ENCODE measurements at places on chromosomes 4 and X. TPM values are rescaled to one million over a fixed set of nuclear protein-coding genes. Genes with fewer than 3 reads are reported as not detected.

The SLITRK4 gene
- not detected for total RNA-seq

The SOWAHB gene
- total RNA-seq = 28.0 TPM

The NEIL3 gene
- 1.7 TPM for total RNA-seq

GRCh38 chr4:12958436-12958835 lies 525.7 kb downstream of the RAB28 start:
- DNase-seq = no peak

GRCh38 chr4:67727124-67727850 lies 26.3 kb upstream of the UBA6 start:
- no peak for DNase-seq

GRCh38 chr4:153241970-153242838 lies 38.0 kb downstream of the TRIM2 start:
- DNase-seq = no peak

GRCh38 chrX:72002875-72003274 lies 92.2 kb downstream of the NHSL2 start:
- DNase-seq = no peak

All from Peyer's patch (tissue), 4 donors.